GM06990 (cell line): ENCODE measurements at places on chromosomes 16 and 17.

- DNase-seq: no peak
Measured at GRCh38 chr16:85447693-85448313, 165.3 kb upstream of the GSE1 start.

- no peak for DNase-seq
Measured at GRCh38 chr17:47225436-47225858, 16.3 kb downstream of the MYL4 start.

DNA sequence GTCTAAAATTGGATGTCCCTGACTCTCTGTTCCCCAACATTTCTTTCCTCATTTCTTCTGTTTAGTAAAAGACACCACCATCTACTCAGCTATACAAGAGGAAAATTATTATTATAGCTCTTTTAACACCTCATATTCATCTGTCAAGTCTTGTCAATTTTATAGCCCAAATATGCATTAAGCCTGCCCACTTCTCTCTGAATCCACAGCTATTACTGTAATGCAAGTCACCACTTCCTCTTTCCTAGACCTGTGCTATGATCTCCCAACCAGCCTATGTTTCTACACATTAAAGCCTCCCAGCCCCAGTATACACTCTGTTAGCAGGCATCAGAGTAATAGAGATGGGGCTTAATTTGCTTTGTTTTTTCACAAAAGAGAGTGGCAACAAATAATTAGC lies 252.9 kb downstream of the GRIN2A start:
- no peak for DNase-seq

DNA sequence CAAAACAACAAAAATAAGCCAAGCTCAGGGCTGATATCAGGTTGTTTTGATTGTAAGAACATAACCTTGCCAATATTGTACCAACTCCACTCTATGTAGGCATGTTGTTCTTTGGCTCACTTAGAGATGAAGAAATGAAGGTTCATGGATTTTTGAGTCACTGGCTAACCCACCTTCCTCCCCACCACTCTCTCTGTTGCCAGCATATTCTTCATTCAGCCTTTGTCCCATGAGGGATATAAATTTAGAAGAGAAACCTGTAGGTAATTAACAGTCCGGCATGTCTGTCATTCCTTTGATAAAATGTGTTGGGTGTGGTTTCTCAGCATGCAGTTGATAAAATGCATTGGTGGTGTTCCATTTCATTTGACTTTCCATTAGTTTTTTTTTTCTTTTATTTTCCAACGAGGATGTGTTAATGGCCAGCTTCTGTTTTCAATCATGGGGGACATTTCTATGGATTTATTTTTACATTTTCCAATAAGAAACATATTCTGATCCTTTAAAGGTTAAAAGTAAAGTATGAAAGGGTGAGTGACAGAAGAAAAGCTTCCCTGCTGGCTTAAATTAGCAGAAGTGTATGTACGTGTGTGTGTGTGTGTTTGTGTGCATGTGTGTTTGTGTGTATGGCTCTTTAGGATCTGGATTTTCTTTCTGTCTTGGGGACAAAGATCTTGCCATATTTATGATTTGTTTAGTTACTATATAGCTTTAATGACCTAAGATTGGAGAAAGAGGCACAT lies 166.2 kb upstream of the KCNJ16 start:
- no peak for DNase-seq

DNA sequence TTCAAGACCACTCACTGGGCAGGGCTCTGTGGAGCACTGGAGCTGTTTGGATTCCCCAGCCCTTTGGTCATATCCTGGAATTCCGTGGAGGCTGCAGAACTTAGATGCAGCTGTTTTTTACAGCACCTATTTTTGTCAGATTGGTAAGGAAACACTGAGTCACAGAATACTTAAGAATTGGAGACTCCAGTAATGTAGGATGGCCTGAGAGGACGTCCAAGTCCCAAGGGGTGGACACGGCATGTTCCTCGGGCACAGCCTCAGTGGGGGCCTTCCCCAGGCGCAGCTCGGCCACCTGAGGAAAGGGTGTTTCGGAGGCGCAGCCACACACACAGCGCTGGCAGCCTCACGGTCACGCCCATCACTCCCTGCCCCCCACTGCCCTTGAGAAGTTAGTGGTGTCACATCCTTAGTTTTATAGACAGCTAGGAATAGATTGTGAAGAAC lies 14.8 kb downstream of the PLD6 start:
- no peak for DNase-seq

DNA sequence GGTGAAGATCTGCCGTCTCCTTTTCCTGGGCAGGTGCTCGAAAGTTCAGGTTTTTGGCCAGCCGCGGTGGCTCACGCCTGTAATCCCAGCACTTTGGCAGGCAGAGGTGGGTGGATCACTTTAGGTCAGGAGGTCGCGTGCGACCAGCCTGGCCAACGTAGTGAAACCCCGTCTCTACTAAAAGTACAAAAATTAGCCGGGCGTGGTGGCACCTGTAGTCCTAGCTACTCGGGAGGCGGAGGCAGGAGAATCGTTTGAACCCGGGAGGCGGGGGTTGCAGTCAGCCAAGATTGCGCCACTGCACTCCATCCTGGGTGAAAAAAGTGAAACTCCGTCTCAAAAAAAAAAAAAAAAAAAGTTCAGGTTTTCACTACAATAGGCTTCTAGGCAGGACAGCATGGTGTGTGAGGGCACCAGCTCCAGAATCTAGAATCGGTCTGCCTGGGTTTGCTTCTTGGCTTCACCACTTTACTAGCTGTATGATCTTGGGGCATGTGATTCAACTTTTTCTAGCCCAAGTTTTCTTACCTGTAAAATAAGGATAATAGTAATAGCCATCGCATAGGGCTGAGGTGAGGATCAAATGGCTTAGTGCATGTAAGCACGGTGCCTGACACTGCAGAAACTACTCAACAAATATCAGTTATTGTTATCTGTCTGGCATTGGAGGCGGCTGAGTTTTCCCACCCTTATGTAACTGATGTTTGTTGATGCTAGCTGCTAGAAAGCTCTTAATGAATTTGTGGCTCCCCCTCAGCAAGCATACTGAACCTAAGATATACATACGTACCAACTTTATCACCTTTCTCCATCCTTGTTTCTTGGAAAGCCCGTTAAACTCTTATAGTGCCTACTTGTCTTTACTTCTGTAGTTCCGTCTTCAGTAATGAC lies 1.3 kb downstream of the PSMD12 start:
- DNase-seq: no peak

DNA sequence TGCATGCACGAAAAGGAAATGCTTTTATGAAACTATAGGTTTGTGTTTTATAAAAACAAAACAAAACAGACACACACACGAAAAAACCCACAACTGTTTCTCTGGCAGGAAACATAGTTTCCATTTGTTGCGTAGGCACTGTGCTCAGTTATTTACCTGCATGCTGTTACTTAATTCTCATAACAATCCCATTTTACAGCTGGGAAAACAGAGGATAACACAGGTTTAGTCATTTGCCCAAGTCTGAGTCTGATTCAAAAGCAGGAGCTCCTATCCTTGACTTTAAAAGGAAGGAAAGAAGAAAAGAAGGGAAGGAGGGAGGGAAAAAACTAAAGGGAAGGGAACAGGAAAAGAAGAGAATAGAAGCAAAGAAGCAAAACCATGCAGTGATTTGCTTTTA lies 117.4 kb downstream of the DNAH3 start:
- DNase-seq: no peak

- DNase-seq: no peak
Measured at GRCh38 chr16:48526058-48526957, 83.7 kb downstream of the N4BP1 start.

DNA sequence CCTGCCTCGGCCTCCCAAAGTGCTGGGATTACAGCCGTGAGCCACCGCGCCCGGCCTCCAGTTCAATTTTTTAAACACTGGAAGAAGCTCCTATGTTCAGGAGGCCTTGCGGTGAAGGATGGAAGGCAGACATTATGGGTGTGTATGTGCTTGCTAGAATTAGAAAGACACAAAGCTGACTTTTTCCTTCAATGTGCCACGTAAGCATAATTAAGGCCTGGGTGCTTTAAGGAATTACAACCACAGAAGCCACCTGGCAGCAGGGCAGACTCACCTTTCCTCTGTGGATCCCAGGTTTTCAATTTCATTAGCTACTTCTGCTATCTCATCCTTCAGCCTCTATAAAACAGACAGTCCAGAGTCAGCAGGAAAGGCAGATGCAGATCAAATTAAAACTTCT lies 74.2 kb downstream of the CYTH1 start:
- no peak for DNase-seq

DNA sequence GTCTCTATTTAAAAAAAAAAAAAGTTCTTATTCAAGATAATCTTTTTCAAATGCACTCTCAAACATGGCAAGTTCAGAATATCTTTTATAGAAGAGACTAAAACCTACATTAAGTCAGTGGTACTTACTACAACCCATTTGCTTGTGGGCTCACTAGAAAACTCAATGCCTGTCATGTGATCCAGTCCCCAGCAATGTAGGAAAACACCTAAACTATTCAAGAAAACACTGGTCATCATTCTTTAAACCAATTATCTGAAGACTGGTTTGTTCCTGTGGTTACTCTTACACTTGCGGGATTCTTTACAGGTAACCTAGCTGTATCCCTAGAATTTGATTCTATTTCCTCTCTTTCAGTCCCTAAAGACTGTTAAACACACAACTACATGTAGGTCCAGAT lies 19.6 kb downstream of the MED13 start:
- DNase-seq: no peak

- DNase-seq: no peak
Measured at GRCh38 chr16:4264546-4264945, 8.3 kb downstream of the TFAP4 start.

DNA sequence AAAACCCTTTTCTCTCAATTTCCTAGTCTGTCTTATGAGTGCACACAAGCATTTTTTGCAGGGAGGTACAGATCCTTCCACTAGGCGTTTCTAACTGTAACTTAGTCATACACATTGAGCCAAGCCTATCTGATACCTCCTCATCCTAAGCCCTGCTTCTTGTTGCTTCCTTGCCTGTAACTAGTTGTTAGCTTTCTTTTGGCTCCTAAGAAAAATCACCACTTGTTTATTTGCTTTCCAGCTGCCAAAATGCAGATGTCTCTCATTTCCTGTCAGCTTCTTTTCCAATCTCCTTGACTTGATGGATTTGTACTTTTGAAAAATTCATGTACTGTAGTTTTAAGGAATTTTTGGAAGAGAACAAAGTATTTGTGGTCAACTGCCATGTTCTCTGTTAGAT lies 73.7 kb downstream of the TNRC6C start:
- no peak for DNase-seq

GRCh38 chr16:53913920-53914319 lies 210.0 kb downstream of the FTO start:
- DNase-seq: no peak

- DNase-seq: no peak
Measured at GRCh38 chr17:28645576-28645939, 600 bp upstream of the BLTP2 start.

GRCh38 chr16:87765473-87765775 lies 362 bp downstream of the KLHDC4 start:
- DNase-seq: no peak

DNA sequence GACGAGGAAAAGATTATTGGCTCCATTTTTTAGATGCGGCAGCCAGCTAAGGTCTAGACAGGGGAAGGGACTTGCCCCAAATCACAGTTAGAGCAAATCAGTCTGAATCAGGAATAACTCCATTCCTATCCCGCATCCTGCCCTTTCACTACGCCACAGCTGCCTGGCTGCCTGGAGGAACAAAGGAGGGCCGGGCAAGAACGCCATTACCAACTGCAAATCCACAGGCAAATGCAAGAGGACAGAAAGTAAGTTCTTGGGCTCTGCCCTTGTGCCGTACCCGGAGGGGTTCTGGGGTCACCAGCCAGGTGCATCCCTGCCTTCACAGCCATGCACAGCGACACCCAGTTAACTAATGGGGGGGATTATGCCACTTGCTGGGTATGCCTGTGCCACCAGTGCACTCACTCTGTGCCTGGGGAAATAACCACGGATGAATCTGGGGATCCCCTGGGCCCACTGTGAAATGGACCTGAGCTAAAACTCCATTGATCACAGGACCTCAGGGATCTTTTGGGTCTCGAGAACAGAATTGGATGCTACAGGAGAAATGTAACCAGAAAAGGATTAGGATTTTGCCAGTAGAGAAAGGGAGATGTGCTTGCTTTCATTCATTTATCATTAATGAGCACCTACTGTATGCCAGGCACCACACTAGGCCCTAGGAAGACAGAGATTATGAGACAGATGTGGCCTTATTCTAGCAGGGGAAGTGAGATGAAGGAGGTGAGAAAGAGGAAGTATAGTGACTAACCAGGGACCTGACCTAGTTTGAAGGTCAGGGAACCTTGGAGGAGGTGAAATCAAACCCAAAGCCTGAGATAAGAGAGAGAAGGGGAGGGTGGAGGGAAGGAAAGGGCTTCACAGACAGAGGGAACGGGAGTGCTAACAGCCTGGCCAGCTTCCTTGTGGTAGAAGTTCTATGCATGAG lies 17.7 kb downstream of the BCL7C start:
- DNase-seq: peak; percentile 63

DNA sequence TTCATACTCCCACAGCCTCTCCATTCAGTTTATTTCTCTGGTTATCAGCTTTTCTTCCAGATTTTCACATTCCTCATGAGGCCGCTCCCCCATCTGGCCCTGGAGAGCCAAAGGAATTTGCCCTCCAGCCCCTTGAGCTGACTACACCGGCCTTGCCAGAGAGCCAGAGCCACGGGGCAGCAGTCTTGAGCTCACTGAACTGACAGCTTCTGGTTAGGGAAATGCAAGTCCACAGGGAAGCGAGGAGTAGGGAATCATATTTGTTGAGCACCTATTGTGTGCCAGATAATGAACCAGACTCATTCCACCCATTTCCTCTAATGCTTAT lies 102.4 kb downstream of the ABCC12 start:
- DNase-seq: no peak

DNA sequence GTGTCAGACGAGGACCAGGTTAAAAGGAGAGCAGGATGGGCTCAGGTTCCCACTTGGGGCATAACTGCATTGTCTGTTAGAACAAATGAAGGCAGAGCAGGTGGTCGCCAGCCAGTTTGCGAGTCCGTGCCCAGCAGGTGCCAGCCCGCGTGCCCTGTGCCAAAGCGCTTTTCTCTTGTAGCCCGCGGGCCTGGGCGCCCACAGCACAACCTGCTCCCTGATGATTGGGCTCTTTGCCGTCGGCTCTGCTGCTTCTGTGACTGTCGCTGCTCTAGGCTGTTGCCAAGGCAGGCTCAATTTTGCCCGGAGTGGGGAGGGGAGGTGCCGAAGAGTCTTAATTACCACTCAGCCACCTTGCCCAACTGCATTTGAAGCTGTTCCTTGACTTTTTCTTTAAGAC lies 21.1 kb downstream of the KNOP1 start:
- no peak for DNase-seq

DNA sequence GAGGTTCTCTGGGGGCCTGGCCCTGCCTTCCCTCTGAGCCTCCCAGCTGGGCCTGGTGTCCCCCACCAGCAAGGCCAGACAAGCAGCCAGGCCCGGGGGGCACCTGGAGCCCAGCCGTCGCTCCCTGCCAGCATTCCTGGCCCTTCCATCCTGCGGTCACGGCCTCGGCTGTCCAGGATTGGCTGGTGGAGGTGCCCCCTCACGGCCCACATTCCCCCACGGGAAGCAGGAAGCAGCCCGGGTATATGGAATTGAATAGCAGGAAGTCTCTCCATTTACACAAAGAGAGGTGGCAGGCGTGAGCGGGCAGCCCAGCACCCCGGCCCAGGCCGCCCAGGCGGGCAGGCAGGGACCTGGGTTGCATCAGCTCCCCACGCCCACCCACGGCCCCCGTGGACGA lies 14.5 kb downstream of the TRAF7 start:
- no peak for DNase-seq
